ENCODE measurements at places on chromosomes 4 and X. TPM values are rescaled to one million over a fixed set of nuclear protein-coding genes. Genes with fewer than 3 reads are reported as not detected.

The JCHAIN gene
- not detected for total RNA-seq

DNA sequence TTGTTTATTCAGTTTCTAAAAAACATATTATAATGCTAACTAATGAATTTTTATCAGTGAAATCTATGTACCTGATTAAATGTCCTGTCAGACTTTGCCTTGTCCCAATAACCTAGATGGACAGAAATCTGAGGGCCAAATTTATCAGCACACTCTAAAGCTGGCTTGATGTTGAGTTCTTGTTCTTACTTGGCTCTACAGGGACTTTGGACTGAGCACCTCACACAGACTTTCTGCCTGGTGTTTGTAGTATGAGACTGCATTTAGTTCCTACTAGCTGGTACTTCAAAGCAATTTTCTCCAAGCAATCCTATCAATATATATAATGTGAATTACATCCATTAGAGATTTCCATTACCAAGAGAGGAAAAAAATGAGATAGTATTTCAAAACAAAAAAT lies 37.8 kb downstream of the INTS12 start:
- DNase-seq = no peak

DNA sequence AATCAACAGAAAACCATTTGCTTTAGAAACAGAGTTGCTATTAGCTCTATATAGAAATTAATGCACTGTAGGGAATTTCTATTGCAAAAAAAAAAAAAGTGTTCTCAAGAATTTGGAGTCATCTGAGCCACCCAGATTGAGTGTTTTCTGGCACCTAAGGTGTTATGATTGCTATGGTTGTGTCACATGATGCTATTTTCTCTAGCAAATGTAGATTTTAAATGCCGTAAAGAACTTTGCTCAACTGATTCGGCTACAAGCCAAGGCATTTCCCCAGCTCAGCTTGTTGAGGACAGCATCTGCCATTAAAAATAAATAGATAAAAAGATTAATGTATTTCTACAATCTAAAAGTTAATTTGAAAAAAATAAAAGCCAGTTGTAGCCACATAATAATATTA lies 712.8 kb downstream of the FAT4 start:
- DNase-seq = no peak

DNA sequence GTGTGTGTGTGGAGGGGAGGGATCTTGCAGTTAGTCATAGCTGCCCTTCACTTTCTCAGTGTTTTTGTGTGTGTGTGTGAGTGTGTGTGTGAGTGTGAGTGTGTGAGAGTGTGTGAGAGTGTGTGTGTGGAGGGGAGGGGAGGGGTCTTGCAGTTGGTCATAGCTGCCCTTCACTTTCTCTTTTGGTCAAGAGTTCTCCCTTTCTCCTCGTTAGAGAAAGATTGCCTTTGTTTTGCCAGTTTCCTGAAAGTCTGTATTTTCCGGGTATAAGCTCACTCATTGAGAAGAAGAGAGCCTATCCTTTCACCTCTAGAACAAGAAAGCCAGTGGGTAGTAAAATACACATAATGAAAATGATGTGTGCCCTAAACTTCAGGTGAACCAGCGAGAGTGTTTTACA lies 75.2 kb upstream of the ENPP6 start:
- no peak for DNase-seq

The SH2D1A gene
- not detected for total RNA-seq

DNA sequence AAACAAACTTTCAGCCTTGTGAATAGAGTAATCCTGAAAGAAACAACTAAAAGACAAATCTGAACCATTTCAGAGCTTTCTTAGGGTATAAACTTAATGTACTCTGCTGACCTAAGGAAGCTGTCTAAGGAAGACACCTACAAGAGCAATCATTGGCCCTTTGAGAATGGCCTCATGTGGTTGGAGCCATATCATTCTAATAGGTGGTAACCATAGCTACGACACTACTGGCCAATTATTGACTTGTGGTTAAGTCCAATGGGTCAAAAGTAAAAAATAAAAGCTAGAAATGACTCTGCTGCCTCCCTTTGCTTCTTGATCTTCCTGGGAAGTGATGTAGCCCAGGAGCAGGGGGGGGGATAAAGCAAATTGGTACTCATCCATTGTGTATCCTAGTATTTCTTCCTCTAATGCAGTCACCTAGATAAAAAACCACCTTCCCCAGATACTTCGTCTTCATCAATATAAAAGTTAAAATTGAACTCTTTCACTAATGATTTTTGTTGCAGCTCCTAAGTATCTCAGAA lies 547.0 kb downstream of the ARAP2 start:
- peak; percentile 1 for DNase-seq

The MAGEA6 gene
- total RNA-seq = 3.2 TPM

GRCh38 chr4:53790286-53790685 lies 199.0 kb upstream of the LNX1 start:
- DNase-seq = no peak

DNA sequence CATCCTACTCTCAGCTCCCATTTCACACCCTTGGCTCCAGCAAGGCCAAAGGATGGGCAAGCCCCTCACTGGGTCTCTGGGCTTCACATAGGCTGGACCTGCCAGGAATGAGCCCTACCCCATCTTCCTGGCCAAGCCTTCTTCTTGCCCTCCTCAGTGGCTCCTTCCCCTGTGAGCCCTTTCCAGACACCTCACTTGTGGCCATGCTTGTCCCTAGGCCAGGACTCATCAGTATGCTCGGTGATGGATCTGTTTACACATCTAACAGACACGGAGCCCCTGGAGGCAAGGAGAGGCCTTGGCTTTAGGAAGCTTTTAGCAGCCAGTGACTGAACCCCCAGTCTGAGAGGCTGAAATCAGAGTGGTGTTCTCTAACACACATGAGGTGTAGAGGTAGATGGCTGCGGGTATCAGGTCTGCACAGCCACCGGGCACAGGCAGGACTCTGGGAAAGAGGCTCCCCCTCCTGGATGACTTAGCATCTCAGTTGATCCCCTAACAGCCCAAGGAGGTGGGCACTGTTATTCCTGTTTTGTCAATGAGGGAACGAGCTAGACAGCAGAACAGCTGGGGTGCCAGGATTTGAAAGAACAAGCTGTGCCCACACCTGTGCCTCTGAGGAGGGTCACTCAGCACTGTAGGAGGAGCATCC lies 44.8 kb downstream of the PPP2R2C start:
- no peak for DNase-seq

The HSFX3 gene
- total RNA-seq = not detected

The CLNK gene
- total RNA-seq = not detected

All from HT-29 (cell line).